ENCODE measurements at places on chromosomes 1 and 21. TPM values are rescaled to one million over a fixed set of nuclear protein-coding genes. Genes with fewer than 3 reads are reported as not detected.

GRCh38 chr21:40118527-40118926 is 251.3 kb downstream of the PCP4 start:
- H3K36me3 ChIP-seq: no peaks in the 10 kb centered on the region
- H3K27me3 ChIP-seq: no peaks in the 10 kb centered on the region
- H3K4me3 ChIP-seq: no peak overlapping the region

- DNase-seq: no peak
- peaks cover 52% of the 10 kb centered on the region for H3K4me1 ChIP-seq
- peaks cover 33% of the 10 kb centered on the region for H3K36me3 ChIP-seq
- H3K4me3 ChIP-seq: peak overlapping the region; percentile 96
- no peaks in the 10 kb centered on the region for H3K27me3 ChIP-seq
Observed at GRCh38 chr1:111202366-111202706, 1.9 kb upstream of the DENND2D start.

C1orf56 gene
- total RNA-seq: 1.5 TPM

FMO4 gene
- total RNA-seq: 1.4 TPM

LCE2A gene
- total RNA-seq: not detected

DNA sequence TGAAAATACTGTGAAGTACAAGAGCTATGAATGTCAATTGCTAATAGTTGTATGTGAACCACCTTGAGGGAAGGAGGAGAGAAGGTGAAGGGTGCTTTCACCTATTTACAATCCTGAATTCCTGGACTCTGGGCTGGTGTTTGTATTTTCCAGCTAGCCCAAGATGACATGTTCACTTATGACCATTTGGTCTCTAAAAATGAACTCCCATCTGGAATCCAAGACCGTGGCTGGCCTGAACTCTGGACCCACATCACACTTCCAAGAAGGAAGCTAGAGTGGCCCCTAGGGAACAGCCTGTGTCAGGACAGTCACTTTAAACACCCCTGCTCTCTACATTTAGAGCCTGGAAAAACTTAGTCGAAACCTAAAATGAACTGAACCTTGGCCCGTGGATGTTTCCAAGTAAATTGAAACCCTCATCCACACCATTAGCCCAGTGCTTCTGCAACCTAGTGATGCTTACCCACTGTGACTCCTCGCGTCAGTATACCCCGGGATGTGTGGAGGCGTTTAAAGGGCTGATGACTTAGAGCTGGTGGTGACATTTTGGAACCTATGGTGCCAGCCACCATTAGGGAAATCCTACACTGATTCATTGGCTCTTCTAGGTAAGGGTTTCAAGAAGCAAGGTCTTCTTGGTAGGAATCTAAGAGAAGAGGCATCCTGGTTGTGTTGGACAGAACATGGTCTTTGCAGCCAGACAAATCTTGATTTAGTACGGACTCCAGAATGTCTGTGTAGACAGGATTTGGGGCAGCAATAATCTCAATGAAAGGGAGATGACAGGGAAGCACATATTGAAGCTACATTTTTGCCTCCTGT is 171.5 kb upstream of the IRF2BP2 start:
- DNase-seq: peak; percentile 73
- H3K27ac ChIP-seq: no peak overlapping the region
- H3K27me3 ChIP-seq: no peaks in the 10 kb centered on the region

GRCh38 chr21:31043471-31043870 is 5.2 kb upstream of the KRTAP19-8 start:
- no peaks in the 10 kb centered on the region for H3K4me1 ChIP-seq
- H3K4me3 ChIP-seq: no peak overlapping the region
- H3K27me3 ChIP-seq: peaks cover 4% of the 10 kb centered on the region
- DNase-seq: no peak

OPRD1 gene
- not detected for total RNA-seq

DNA sequence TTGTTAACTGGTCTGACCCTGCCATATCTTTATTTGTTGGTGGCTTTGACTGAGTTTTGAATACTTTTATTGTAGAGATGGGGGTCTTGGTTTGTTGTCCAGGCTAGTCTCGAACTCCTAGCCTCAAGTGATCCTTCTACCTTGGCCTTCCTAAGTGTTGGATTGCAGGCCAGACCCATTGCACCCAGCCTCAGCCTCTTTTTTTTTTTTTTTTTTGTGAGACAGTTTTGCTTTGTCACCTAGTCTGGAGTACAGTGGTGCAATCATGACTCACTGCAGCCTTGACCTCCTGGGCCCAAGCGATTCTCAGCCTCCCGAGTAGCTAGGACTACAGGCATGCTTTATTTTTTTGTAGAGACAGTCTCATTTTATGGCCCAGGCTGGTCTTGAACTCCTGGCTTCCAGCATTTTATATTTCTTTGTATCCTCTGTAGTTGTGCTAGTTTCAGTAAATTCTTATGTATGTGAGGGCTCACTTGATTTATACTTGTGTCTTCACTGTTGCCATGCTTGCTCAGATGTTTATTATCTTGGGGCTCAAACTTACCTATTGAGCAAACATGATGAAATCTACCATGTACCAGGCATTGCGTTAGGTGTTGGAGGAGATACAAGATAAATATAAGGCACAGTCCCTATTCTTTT is 24.1 kb downstream of the THRAP3 start:
- DNase-seq: peak; percentile 15
- H3K36me3 ChIP-seq: peaks cover 40% of the 10 kb centered on the region
- no peaks in the 10 kb centered on the region for H3K27me3 ChIP-seq
- H3K4me3 ChIP-seq: no peak overlapping the region
- H3K27ac ChIP-seq: peak overlapping the region; percentile 60

GRCh38 chr1:228404107-228404720 is 2.4 kb downstream of the TRIM11 start:
- peak overlapping the region; percentile 93 for H3K27ac ChIP-seq
- no peaks in the 10 kb centered on the region for H3K27me3 ChIP-seq
- peak overlapping the region; percentile 92 for H3K4me3 ChIP-seq

DNA sequence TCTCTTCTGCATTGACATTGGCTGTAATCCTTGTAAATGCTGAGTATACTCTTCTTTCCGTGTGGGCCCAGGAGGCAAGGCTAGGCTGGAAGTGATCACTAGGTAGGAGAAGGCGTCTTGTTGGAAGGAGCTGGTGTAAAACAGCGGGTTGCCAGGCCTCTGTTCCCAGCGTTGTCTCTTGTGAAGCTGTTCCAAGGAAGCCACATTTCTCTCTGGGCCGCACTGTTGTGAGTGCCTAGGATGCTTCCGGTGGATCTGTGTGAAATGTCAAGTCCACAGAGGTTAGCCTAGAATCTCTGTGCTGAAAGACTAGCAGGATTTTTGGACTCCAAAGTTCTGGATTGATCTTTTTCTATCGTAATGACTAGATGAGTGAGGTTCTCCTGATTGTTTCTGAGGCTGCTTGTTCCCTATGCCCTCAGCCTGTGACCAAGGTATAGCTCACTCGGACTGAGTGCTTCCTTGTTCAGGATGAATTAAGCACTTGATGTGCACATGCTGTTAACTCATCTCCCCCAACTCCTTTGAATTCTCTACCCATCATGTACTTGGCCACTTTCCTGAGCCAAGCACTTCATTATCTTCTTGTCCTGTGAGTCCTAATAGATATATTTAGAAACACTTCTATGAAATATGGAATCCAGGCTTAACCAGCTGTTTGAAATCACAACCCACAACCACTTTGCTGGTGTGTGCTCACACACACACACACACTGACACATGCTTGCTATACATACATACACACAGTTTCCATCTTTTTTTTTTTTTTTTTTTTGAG is 63.3 kb downstream of the PBX1 start:
- peaks cover 3% of the 10 kb centered on the region for H3K4me1 ChIP-seq
- H3K4me3 ChIP-seq: no peak overlapping the region
- no peaks in the 10 kb centered on the region for H3K36me3 ChIP-seq

DNA sequence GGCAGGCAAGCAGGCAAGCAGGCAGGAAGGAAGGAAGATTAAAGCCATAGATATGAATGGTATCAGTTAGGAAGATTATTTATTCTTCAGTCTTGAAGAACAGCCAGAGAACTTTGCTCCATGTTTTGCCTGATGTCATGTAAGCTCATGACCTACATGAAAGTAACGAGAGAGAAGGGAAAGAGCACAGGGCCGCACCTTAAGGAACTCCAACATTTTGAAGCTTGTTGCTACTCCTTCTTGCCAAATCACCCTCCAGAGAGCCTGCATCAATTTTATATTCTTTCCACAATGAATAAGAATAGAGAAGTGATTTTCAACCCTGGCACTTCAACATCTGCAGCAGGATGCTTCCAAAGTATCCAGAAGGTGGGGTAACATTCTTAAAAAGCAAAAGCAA is 78.0 kb upstream of the EFHD2 start:
- H3K4me1 ChIP-seq: no peaks in the 10 kb centered on the region
- no peak overlapping the region for H3K4me3 ChIP-seq
- DNase-seq: no peak
- H3K36me3 ChIP-seq: no peaks in the 10 kb centered on the region

GRCh38 chr1:23960291-23961020 is 828 bp downstream of the PNRC2 start:
- no peak for DNase-seq
- H3K36me3 ChIP-seq: peaks cover 47% of the 10 kb centered on the region
- H3K27ac ChIP-seq: peak overlapping the region; percentile 100
- H3K4me3 ChIP-seq: peak overlapping the region; percentile 100

DNA sequence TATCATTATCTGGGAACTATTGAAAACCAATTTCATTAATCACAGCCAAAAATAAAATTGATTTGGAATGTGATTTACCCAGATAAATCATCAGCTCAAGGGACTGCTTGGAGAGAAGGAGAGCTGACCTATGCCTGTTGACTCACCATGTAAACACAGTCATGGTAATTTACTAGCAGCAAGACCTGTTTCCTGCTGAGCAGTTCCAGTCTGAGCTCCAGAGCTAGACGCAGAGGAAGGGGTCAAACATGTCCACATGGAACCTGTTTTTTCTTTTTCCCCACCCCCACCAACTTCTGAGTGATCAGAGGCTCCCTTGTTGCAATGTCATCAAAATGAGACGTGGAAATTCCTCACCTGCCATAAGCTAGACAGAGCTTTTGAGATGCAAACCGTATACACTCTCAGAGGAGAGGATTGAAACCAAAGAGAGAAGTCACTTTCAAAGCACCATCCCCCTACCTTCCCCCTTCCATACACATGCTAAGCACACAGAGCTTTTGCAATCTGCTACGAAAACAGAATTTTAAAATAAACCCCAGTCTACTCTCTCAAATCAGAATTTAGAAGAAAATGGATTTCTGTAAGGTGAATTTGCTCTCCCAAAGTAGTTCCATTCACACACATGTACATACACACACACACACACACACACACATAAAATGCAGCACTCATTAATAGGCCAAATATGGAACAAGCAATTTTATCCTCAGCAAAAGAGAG is 55.9 kb upstream of the PTGFRN start:
- no peaks in the 10 kb centered on the region for H3K36me3 ChIP-seq
- H3K4me1 ChIP-seq: peaks cover 31% of the 10 kb centered on the region
- no peak overlapping the region for H3K4me3 ChIP-seq
- peaks cover 2% of the 10 kb centered on the region for H3K27me3 ChIP-seq
- DNase-seq: peak; percentile 23

MAST2 gene
- 20.1 TPM for total RNA-seq

- H3K36me3 ChIP-seq: peaks cover 42% of the 10 kb centered on the region
- no peaks in the 10 kb centered on the region for H3K27me3 ChIP-seq
- peaks cover 31% of the 10 kb centered on the region for H3K4me1 ChIP-seq
- H3K27ac ChIP-seq: peak overlapping the region; percentile 89
- peak; percentile 63 for DNase-seq
- H3K4me3 ChIP-seq: peak overlapping the region; percentile 90
Observed at GRCh38 chr1:43367026-43367903, 546 bp downstream of the ELOVL1 start.

GRCh38 chr1:185996211-185996610 is 262.0 kb downstream of the HMCN1 start:
- H3K36me3 ChIP-seq: no peaks in the 10 kb centered on the region
- H3K4me1 ChIP-seq: peaks cover 2% of the 10 kb centered on the region
- H3K27me3 ChIP-seq: peaks cover 11% of the 10 kb centered on the region
- no peak for DNase-seq
- H3K4me3 ChIP-seq: no peak overlapping the region

GRCh38 chr1:6054596-6054995 is 8.9 kb downstream of the KCNAB2 start:
- DNase-seq: no peak
- H3K4me1 ChIP-seq: peaks cover 5% of the 10 kb centered on the region
- H3K4me3 ChIP-seq: no peak overlapping the region
- no peak overlapping the region for H3K27ac ChIP-seq

DNA sequence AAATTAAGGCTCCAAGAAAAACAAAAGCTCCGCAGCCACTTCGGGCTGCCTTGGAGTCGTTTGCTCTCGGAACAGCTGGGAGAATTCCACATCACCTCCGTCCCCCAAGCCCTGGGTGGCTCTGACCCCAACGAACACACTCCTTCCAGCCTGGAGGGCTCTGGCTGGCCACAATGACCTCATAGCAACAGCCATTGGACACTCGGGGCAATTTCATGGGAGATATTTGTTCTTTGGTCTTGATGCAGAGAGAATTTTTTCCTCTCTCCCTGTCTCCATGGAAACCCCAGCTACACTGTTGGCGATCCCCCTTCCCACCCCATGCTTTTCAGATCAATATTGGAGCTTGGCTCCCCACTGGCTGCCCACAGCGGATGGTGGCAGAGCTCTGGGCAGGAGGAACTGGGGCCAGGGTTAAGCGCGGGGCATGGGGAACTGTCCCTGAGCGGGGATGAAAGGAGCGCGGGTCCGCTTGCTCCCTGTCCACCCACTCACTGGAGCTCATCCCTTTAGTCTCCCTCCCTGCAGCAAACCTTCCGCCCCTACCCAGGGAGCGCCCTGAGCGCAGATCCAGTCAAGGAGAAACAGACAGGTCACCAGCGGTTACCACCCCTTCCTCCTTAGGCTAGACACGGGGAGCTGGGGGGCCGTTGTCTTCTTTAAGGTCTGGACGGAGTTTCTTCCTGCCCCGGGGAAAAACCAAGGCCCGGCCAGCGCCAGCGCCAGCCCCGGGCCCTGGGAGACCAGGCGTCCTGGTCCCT is 1.2 kb downstream of the WNT4 start:
- no peak overlapping the region for H3K27ac ChIP-seq
- H3K36me3 ChIP-seq: no peaks in the 10 kb centered on the region

DNA sequence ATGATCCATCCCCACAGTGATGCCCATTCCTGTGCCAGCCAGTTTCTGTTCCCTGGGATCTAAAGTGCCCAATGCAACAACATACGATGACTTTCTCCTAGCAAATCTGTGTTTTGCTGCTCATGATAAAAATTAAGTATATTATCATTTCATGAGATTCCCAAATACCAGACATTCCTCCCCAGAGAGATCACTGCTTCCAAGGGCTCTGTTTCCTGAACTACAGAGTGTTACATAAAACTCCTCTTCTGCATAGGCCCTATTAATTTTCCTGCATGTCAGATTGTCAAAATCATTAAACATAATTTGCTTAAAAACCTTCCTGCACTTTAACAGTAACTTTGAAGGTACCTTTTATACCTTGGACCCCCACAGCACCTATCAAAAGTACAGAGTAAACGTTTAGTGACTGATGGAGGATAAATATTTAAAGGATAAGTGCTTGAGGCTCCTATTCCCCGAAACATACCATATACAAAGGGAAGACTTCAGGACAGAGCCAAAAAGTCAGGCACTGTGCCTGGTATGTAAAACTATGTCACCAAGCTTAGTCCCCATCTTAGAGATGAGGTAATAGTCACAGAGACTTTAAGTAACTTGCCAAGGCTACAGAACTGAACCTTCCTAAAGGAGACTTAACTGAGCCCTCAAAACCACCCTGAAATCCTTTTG is 50.2 kb downstream of the SLC25A24 start:
- H3K27ac ChIP-seq: no peak overlapping the region
- H3K4me1 ChIP-seq: no peaks in the 10 kb centered on the region
- no peak overlapping the region for H3K4me3 ChIP-seq
- peaks cover 38% of the 10 kb centered on the region for H3K36me3 ChIP-seq
- H3K27me3 ChIP-seq: no peaks in the 10 kb centered on the region

ILDR2 gene
- 14.6 TPM for total RNA-seq

GDAP2 gene
- 20.9 TPM for total RNA-seq

CLCNKB gene
- total RNA-seq: not detected

MPL gene
- not detected for total RNA-seq

Measured in activated CD4-positive, alpha-beta T cell treated with anti-CD3 and anti-CD28 coated beads for 36 hours (primary cell).